Esophagus squamous epithelium (tissue), 5 donors: ENCODE measurements at places on chromosomes 5 and 9.

DNA sequence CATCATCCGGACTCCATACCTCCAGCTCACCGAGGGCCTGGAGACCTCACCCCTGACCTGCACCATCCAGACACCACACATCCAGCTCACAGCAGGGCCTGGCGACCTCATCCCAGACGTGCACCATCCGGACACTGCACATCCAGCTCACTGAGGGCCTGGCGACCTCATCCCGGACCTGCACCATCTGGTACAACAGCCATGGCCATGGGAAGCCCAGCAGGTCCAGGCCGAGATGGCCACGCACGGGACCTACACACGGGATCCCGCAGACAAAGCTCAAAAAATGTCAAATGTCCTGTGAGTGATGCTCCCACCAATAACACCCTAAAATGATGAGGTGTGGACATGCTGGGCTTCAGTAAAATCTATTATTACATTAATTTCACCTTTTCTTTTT, 9.7 kb downstream of the TERT start:
- DNase-seq = no peak

DNA sequence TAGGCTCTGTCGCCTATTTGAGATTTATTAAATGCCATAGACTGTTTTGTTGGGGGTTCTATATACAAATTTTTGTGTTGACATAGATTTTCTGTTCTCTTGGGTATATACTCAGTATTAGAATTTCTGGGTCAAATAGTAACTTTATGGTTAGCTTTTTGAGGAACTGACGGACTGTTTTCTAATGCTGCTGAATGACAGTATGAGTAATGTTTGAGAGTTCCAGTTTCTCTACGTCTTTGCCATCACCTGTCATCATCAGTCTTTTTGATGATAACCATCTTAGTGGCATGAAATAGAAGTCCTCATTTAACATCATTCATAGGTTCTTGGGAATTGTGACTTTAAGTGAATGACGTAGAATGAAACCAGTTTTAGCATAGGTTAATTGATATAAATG, 60.1 kb downstream of the CCDC171 start:
- DNase-seq = no peak

DNA sequence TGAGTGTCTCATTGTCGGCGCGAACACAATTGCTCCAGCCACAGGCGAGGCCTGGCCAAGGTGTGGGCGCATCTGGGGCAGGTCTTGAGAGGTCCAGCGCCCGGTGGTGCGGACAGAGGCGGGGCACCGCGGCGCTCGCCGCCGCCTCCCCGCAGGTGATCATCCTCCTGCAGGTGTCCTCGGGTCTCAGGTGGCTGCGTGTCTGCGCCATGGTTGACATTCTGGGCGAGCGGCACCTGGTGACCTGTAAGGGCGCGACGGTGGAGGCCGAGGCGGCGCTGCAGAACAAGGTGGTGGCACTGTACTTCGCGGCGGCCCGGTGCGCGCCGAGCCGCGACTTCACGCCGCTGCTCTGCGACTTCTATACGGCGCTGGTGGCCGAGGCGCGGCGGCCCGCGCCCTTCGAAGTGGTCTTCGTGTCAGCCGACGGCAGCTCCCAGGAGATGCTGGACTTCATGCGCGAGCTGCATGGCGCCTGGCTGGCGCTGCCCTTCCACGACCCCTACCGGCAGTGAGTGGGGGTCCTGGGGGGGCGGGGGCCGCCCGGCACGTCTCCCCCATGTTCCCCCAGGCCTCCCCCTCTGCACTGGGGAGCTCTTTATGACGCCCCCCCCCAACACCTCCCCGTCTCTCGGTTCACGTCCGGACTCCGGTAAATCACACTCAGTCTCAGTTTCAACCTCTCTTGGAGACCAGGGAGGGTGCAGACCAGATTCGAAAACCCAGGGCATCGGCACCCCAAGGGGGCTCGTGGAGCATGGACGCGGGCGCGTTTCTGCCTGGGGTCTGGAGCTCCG, 446 bp downstream of the NXNL2 start:
- no peak for DNase-seq

- DNase-seq = no peak
These were observed 125.9 kb downstream of the TRPM3 start for GRCh38 chr9:70995511-70995910.

- no peak for DNase-seq
These were observed 152.9 kb upstream of the SLC28A3 start for GRCh38 chr9:84493284-84493947.

GRCh38 chr9:136019041-136019680, 58.0 kb upstream of the UBAC1 start:
- DNase-seq = no peak

GRCh38 chr5:93924628-93925027, 183.2 kb upstream of the POU5F2 start:
- no peak for DNase-seq

GRCh38 chr9:120735415-120736126, 21.3 kb upstream of the MEGF9 start:
- DNase-seq = no peak

GRCh38 chr9:10721301-10721700, 108.5 kb upstream of the PTPRD start:
- no peak for DNase-seq

DNA sequence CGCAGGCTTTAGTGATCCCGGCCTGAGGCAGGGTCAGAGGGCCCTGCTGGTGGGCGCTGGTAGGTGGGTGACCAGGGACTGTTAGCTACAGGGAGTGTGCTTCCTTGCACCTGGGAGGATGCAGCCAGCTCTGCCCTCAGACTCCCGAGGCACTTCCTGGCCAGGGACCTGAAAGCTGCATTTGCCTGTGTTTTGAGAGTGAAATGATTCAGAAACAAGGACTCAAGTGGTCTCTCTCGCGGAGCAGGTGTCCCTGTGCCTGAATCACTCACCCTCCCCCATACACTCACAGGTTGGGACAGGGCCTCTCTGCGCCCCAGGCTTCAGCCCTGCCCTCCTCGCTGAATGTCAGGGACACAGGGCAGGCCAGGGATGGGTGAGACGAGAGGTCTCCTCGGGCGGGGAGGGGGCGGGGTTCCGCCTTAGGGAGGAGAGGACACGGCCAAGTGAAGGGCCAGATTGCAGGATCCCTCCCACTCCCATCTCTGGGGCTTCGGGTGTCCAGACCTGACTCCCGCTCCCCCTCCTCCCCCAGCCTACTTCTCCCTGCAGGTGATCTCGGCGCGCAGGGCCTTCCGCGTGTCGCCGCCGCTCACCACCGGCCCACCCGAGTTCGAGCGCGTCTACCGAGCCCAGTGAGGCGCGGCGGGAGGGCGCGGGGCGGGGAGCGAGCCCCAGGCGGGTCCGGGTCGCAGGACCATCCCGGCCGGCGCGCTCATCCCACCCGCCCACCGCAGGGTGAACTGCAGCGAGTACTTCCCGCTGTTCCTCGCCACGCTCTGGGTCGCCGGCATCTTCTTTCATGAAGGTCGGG, 1.5 kb downstream of the LTC4S start:
- DNase-seq = no peak

DNA sequence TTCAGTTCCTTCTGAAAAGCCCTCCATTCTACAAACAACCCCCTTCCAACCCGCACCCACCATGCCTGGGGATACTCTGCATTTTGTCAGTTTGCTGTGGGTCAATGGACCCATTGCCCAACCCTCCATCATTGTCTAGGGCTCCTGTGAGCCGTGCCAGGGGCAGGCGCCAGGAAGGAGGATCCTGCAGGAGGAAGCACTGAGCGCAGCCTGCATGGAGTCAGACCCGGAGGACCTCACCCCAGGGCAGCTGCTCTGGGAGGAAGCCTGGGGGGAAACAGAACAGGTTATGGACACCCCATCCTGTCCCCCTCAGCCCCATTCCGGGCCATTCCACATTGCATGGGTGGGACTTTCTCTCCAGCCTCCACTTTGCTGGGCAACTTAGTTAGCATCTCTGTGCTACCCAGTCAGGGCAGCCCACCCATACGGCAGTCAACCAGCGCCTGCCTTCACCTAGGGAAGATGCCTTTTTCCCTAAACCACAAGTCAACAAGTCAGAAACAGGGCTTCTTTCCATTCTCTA, 48.6 kb upstream of the VDAC1 start:
- no peak for DNase-seq

DNA sequence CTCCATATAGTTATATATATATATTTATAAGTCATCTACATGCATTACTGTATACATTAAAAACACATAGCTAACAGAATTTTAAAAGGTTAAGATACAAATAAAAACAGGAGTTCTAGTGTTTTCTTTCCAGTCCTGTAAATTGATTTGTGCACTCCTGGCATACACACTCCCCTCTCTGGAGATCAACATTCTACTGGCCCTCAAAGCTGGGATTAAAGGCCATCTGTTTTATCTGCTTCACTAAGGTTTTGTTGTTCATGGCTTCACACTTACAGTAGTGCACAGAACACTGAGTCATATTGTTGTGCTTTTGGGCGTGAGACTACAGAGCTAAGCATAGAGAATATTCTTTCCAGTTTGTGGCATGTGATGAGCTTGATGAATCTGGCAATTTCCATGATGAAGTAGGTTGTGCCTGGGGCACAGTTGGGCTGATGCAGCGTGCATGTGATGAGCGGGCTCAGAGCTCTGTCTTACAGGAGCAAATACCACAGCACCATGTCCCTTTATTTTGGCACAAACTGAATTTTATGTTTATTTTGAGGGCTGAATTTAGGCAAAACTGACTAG, 98.2 kb downstream of the TAF11L14 start:
- no peak for DNase-seq

GRCh38 chr9:6152788-6153187, 62.8 kb upstream of the IL33 start:
- DNase-seq = no peak

DNA sequence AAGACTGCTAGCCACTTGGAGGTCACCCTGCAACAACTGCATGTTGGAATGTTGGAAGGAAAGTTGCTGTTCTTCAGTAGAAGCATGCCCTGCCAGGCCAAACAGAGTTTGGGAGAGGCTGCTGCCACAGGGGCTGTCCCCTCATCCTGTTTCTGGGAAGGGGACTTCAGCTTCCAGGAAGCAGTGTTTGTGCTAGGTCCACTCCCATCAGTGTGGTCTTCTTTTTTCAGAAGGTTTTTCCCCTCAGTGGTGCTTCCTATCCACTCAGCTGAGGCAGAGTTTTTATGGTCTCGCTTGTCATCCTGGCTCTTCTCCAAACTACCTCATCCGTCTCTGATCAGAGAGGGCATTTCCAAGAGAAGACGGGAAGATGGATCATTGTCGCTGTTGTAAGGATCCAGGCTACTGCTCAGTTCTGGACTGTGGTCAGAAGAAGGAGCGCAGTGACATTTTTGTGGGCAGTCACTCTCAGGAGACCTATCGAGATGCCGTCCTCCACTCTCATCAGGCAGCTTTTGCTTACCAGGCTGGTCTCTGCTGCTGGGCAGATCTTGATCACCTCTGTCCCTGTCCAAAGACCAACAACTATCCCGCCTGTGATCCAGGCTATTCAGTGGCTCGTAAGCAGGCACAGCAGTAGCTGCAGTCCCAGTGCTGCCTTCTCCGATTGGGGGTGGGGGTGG, 97.8 kb upstream of the C5orf63 start:
- DNase-seq = no peak

GRCh38 chr5:76524868-76525267, 98.3 kb downstream of the F2RL2 start:
- DNase-seq = no peak

DNA sequence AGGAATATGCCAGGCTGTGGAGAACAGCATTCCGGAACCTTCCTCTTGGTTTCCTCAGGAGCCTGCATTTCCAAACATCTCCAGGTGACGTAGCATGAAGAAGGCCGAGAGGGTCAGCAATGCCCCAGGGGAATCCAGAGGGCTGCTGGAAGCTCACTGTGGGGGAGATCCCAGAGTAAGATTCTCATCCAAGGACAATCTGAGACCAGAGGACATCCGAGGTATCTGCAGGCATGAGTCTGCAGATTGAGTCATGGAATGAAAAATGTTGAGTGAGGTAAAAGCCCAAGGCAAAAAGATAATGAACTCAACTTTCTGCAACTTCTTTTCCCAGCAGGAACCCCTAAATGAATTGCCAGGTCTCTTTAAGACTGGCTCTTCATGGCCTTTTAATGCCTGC, 73.5 kb downstream of the KIF4B start:
- DNase-seq = no peak

- no peak for DNase-seq
These were observed 157.2 kb upstream of the CDH18 start for GRCh38 chr5:20145240-20145639.

DNA sequence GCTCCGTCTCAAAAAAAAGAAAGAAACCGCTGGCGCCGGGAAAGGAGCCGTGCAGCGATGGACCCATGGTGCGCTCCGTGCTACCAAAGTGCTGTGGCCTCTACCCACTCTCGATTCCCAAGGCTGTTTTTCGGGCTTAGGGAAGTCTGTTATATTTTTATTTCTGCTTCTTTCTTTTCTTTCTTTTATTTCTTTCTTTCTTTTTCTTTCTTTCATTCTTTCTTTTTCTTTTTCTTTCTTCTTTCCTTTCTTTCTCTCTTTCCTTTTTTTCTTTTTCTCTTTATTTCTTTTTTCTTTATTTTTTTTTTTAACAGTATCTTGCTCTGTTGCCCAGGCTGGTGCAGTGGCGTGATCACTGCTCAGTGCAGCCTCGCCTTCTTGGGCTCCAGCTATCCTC, 87.5 kb downstream of the ANXA2R start:
- no peak for DNase-seq

DNA sequence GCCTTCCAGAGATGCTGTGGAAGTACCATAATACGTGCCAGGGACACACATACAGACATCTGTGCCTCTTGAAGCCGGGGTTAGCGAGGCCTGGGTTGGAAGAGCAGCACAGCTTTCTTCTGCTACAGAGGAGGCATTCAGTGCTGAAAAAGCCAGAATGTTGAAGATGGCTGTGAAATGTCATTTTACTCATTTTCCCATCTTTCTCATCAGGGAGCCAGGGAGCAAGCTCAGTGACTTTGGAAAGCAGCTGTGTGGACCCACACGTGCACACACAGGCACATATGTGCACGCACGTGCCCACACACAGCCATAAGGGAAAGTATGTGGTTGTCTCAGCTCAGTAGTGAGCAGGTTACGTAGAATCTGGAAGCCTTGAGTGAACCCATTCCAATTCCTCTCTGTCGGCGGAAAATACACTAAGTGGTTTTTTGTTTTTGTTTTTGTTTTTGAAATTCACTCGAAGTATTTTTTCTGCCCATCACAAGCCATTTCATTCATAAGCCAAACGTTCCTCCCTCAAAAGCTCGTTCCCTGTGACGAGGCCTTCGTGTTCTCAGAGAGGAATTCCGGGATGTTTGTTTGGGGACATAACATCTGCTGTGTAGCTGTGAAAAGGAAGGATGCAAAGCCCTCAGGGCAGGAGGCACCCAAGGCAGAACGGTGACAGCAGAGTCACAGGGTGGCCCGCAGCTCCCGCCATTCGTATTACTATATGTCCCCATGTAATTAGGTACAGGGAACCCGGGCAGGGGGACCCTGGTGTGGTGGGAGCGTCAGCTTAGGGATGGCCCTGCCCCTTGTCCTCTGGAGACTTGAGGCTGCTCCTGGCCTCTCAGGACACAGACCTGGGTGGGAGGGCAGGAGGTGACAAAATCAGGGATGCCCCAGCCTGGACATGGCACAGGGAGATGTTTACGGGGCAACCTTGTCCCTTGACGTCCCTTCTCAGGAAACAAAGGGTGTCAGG, 29.0 kb upstream of the ANKRD33B start:
- DNase-seq = no peak

DNA sequence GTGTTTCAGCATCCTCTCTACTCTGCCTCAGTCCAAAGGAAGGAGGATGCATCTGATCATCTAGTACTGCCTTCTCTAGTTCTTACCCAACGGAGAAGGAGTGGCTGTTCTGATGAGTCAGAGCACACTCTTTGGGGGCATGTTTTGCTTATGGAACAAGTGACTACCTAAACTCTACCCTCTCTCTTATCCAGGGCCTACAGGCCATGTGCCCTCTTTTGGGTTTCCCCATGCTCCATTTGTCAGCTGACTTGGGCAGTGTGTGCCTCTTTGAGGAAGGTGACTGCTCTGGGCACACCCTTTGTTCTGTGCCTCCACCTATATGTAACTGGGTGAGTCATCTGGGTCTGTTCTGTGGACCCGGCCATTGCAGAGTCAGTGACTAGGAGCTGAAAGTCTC, 89.6 kb upstream of the BNC2 start:
- DNase-seq = no peak
